Stimulated activated CD8-positive, alpha-beta memory T cell treated with anti-CD3 and anti-CD28 coated beads, Interleukin-15, amount 100 ng/mL, for 48 hours (primary cell): ENCODE measurements at places on chromosomes 7 and 10.

GRCh38 chr7:113010377-113010776 lies 76.2 kb downstream of the GPR85 start:
- DNase-seq = no peak

DNA sequence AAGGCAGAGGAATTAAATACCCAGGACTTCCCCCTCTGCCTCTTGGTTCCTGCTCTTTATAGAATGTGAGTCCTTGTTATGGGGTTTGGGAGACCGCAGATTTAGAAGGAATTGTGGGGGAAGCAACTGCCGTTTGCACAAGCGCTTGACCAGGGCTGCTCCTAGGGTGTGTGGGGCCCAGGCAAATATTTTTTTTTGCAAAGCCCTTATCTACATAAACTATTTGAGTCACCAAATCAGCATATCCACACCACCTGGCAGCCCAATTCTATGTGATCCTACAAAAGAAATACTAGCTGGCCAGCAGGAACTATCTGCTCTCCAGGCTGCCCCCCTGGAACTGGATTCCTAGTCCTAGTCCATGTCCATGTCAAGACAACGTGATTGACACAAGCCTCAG lies 33.4 kb upstream of the YAE1 start:
- no peak for DNase-seq

DNA sequence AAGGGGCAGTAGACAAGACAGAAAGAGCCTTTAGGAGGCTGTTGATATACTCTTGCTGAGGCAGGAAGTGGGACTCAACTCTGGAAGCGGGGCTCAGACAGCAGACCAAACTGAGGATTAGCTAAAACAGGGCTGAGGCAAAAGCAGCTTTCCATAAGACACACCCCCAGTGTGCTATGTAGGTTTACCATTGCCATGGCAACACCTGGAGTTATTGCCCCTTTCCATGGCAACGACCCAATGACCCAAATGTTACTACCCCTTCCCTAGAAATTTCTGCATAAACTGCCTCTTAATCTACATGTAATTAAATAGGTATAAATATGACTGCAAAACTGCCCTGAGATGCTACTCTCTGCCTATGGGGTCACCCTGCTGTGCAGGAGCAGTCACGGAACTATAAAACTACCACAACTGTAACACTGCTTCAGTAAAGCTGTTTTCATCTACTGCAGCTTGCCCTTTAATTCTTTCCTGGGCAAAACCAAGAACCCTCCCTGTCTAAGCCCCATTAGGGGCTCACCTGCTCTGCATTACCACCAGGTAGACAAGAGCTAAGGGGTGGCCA lies 348.4 kb upstream of the PODXL start:
- no peak for DNase-seq

DNA sequence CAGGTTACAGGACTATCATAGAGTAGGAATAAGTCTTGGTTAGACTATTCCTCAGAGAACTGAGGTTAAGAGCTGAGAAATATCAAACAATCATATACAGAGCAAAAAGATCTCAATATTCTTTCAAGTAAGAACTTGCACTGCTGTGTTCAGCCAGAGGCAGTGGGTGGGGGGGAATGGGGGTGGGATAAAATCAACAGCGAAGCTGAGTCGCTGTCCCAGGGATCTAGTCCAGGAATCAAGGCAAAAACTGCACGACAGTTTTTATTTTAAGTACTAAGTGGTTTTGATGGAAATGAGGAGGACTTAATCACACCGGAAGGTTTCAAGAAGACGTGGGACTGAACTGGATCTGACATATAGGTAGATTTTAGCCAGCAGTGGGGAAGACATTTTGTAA lies 159.1 kb downstream of the SRPK2 start:
- DNase-seq = no peak

DNA sequence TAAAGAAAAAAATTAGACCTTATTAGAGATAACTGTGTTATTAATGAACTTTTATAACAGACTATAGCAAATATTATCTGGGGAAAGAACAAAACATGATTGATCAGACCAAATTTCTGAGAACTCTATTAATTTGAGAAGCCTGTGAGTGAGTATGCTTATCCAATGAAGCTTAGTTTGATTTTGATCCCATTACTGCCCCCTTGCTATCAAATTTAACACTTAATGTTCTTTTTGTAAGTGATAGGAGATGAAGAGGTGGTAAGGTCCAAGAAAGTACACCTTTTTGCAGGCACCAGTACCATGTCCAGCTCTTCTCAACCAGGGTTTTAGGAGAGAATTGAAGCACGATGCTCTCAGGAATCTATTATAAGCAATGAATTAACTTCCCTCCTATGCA lies 49.9 kb downstream of the ZNF365 start:
- DNase-seq = no peak

- no peak for DNase-seq
Measured at GRCh38 chr7:130695840-130696239, 9.5 kb upstream of the TSGA13 start.

DNA sequence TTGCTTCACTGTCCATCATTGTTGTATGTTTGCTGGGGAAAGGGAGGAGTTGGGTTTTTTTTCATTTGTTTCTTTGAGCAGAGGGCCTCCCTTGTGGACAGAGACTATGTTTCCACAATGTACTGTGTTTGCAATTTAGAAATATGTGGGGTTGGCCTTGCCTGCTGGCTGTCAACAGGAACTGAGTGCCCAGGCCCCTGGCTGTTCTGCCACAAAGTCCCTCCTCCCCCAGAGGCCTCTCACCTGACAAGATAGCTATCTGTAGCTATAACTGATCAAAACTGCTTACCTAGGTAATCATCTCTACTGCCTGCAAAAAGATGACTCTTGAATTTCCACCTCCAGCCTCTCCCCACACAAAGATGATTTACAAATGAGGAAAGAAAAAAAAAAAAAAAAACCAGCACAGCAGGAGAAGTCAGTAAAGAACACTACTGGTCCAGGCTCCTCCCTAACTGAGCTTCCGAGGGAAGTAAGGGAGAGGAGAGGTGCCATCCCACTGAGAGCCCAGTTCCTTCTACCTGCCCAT lies 121.8 kb downstream of the SGMS1 start:
- no peak for DNase-seq

DNA sequence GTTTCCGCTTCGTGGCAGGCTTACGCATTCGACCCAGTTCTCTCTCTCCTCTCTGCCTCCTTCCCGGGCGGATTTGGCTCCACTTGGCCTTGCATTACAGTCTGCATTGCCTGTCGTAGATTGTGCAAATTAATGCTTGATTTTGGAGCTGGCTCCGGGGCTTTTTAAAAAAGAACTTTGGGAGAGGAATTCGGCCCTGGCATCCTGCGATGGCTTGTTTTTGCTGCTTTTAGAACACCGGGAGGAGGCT lies 767 bp downstream of the EIF4EBP2 start:
- DNase-seq = no peak

GRCh38 chr10:15627617-15628196 lies 92.0 kb downstream of the ITGA8 start:
- no peak for DNase-seq

GRCh38 chr10:95401704-95402469 lies 111.1 kb upstream of the PDLIM1 start:
- no peak for DNase-seq

GRCh38 chr10:59857921-59858320 lies 48.4 kb downstream of the CCDC6 start:
- no peak for DNase-seq

GRCh38 chr7:21077602-21078001 lies 290.9 kb upstream of the SP8 start:
- no peak for DNase-seq

DNA sequence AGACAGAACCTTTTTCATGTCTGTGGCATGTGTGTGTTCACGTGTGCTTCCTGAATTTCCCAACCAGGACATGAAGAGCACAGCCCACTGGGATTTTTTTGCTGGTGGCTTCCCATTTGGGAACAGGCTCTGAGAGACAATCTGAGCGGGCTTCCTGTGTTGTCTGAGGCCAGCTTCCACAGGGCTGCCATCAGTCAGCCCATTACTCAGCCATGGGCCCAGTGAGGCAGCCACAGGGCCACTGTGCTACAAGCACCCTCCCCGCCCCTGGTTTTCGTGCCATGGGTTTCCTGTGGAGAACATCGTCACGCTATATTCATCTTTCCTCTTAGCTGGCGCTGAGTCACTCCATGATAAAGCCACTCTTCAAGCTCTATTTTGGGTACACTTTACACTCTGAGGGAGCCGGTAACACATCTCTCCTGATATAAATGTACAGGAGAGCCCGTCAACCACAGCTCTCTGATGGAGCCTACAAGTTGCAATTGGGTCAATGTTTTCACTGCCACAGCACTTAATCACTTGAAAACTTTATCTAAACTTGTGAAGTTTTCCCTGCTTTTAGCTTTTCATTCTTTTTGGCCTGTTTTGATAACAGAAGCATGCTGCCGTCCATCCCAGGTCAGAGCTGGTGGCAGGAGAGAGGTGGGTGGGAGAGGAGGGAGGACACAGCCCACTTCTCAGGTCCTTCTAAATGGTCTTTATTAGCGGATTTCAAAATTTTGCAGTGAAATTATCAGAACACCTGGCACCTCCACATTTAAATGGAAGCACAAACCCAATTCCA lies 96.9 kb downstream of the HIPK2 start:
- DNase-seq = peak; percentile 87

- DNase-seq = no peak
Measured at GRCh38 chr10:102613286-102613685, 31.0 kb upstream of the TRIM8 start.

DNA sequence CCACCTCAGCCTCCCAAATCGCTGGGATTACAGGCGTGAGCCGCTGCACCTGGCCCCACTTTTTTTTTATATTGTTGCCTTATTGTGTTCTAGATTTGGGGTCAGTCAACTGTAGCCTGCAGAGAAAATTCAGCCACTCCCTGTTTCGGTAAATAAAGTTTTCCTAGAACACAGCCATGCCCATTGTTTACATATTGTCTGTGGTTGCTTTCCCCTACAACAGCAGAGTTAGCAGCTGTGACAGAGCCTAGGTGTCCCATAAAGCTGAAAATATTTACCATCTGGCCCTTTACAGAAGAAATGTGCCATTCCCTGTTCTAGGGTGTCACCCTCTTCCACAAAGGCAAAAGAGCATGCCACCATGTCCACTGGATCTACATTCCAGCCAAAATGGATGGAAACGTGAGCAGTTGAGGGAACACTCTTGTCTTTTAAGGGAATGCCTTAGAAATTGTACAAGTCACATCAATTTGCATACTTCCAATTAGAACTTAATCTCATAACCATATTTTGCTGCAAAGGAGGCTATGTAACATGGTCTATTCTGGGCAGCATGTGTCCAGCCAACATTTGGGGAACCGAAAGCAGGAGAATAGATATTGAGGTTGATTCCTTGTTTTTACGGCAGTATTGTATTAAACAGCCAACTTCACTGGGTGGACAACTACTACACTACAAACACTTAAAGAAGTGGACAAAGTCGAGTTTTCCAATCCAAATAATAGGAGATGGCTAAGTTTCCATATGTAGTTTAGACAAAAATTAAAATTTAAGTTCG lies 11.0 kb upstream of the BLVRA start:
- no peak for DNase-seq

- no peak for DNase-seq
Measured at GRCh38 chr10:5095687-5096086, 1.5 kb downstream of the AKR1C3 start.

DNA sequence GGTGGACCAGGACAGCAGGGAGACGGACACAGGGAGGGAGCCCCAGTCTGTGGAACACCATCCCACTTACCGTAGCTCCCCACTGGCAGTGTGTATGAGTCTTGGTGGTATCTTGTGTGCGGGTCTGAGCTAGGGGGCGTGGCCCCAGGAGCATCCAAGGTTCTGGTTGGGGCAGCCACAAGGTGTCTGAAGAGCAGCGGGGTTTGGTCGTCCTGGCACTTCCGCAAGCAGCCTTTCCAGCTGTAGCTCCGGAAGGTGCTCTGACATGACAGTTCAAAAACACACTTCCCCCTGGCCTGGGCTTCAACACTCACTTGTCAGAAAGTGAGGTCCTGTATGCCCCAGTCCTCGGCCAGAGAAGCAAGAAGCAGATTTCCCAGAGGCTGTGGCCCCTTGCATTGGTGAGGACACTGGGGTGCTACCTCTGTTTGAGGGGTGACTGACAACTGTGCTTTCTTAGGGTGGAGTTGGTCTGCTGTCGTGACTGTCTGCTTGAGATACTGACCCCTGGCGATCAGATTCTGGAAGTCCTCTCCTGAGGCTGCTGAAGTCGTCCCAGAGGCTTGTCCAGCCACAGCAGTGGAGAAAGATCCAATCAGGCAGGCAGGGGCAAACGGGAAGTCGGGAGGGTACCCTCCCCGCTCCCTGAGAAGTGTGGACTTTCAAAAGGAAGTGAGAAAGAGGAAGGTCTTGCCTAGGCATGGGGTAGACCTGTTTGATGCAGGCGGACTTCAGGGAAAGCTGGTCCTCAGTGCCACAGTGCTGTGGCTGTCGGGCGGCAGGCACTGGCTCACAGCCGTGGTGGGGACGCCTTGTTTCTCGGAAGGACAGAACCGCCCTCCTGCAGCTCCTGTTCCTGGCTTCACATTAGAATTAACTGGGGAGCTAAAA lies 51.4 kb upstream of the PFKFB3 start:
- DNase-seq = no peak

DNA sequence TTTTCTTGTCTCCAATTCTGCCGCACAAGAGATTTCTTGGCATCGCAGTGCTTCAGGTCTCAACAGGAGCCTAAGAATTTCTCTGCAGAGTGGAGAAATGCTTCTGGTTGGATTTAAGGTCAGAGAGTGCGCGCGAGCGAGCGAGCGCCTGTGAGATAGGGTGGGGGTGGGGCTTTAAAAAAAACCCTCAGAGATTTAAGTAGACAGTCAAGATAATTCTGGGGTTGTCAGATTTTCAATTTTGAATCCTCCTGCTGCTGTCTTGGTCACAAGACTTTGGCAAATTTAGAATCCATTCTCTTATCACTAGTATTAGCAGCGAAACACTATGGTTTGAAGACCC lies 49.7 kb downstream of the CPEB3 start:
- DNase-seq = no peak

DNA sequence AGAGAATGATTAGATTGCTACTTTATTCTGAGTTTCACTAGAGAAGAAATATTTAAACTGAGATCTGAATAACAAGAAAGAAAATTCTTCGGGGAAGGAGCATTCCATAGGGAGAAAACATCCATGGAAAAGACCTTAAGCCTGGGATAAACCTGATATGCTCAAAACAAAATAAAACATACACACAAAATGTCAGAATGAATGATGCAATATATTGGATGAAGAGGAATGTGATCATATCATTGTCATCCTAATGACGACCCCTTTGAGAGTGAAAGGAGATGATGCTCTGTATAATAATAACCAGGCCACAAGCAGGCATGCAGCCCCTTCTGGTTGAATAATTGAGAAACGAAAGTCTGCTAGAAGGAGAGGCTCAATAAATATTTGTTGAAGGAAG lies 882.4 kb downstream of the NRG3 start:
- no peak for DNase-seq

- DNase-seq = no peak
Measured at GRCh38 chr7:138886501-138886917, 88.5 kb upstream of the ATP6V0A4 start.

DNA sequence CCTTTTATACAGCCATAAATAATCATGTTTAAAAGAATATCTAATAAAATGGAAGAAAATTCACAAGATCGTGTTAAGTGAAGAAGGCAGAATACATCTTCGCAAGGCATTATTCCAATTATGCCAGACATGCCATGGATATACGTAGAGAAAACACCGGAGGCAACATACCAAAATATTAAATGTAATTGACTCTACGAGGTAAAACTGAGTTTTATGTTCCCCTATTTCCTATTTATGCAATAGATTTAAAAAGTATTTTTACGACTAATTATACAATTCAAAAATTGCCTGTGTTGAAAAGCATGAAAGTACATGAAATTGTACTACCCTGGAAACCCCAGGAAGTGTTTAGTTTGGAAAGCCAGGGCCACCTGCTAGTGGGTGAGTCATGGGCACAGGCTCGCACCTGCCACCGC lies 936 bp upstream of the REPIN1 start:
- DNase-seq = no peak
